ENCODE measurements at places on chromosomes 11 and 22. TPM values are rescaled to one million over a fixed set of nuclear protein-coding genes. Genes with fewer than 3 reads are reported as not detected.
A peak's percentile ranks its signal among the peaks of the same experiment; 100 is the strongest.

- no peaks in the 10 kb centered on the region for H3K36me3 ChIP-seq
- no peaks in the 10 kb centered on the region for H3K27me3 ChIP-seq
- no peak for DNase-seq
- H3K4me1 ChIP-seq, result no peaks in the 10 kb centered on the region
- no peak overlapping the region for H3K27ac ChIP-seq
- no peak overlapping the region for H3K4me3 ChIP-seq
Measured at GRCh38 chr11:85889676-85890579, 34.7 kb downstream of the CCDC83 start.

- peak; percentile 15 for DNase-seq
- H3K27me3 ChIP-seq, result peaks cover 1% of the 10 kb centered on the region
- peaks cover 3% of the 10 kb centered on the region for H3K4me1 ChIP-seq
- H3K27ac ChIP-seq, result no peak overlapping the region
- no peaks in the 10 kb centered on the region for H3K36me3 ChIP-seq
Measured at GRCh38 chr11:8768625-8769333, 86.2 kb downstream of the RPL27A start.

GRCh38 chr11:44624761-44625221 is 59.3 kb downstream of the CD82 start:
- no peak overlapping the region for H3K4me3 ChIP-seq
- DNase-seq, result no peak
- peaks cover 36% of the 10 kb centered on the region for H3K4me1 ChIP-seq
- H3K27me3 ChIP-seq, result no peaks in the 10 kb centered on the region
- H3K27ac ChIP-seq, result no peak overlapping the region

- H3K36me3 ChIP-seq, result no peaks in the 10 kb centered on the region
- no peak for DNase-seq
- H3K4me3 ChIP-seq, result no peak overlapping the region
- no peak overlapping the region for H3K27ac ChIP-seq
- H3K27me3 ChIP-seq, result peaks cover 4% of the 10 kb centered on the region
Measured at GRCh38 chr11:103637831-103638230, 398.6 kb upstream of the DDI1 start.

- no peak overlapping the region for H3K27ac ChIP-seq
- H3K4me1 ChIP-seq, result no peaks in the 10 kb centered on the region
- peaks cover 6% of the 10 kb centered on the region for H3K27me3 ChIP-seq
- no peaks in the 10 kb centered on the region for H3K36me3 ChIP-seq
- no peak overlapping the region for H3K4me3 ChIP-seq
Measured at GRCh38 chr22:44988671-44989070, 21.1 kb downstream of the PHF21B start.

GRCh38 chr11:88103337-88104206 is 71.7 kb downstream of the RAB38 start:
- no peak overlapping the region for H3K4me3 ChIP-seq
- H3K4me1 ChIP-seq, result no peaks in the 10 kb centered on the region
- peaks cover 9% of the 10 kb centered on the region for H3K27me3 ChIP-seq
- DNase-seq, result peak; percentile 33
- no peak overlapping the region for H3K27ac ChIP-seq
- H3K36me3 ChIP-seq, result no peaks in the 10 kb centered on the region

DNA sequence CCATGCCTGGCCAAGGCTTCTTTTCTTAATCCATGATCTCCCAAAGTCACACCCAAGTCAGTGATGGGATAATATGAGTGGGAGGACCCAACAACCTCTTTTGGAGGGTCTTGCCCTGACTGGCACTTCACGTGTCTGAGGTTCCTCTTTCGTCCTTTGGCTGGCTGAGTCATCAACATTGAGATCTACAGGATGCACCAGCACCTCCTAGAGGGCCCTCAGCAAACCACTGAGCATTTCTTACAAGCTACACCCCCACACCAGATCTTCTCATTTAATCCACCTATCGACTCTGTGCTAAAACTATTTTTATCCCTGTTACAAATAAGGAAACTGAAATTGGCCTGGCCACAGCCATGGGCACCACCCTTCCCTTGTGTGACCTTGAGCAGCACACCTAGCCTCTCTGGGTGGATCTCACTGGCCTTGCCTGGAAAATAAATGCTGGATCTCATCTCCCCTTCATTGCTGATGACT is 63.4 kb downstream of the FLI1 start:
- no peaks in the 10 kb centered on the region for H3K27me3 ChIP-seq
- peak; percentile 84 for DNase-seq
- peaks cover 22% of the 10 kb centered on the region for H3K36me3 ChIP-seq
- peak overlapping the region; percentile 42 for H3K4me3 ChIP-seq
- H3K4me1 ChIP-seq, result peaks cover 81% of the 10 kb centered on the region

DNA sequence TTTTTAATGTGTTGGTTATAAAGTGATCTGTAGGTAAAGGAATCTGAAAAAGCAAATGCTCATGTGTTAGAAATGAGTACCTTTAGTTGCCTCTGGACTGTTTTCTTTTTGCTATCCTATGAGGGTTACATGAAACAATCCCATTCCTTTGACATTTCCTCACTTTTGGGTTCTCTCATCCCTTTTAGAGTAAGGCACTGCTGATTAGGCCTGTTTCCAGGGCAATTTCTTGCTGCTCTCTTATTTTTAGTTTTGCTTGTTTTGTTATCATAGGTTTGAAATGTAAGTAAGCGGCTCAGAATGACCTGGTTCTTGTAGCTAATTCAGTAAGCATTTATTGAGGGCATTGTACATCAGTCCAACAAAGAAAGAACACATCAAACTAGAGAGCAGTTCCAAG is 138.9 kb downstream of the DDX10 start:
- no peaks in the 10 kb centered on the region for H3K27me3 ChIP-seq
- no peaks in the 10 kb centered on the region for H3K4me1 ChIP-seq
- no peak overlapping the region for H3K4me3 ChIP-seq
- DNase-seq, result no peak
- peaks cover 8% of the 10 kb centered on the region for H3K36me3 ChIP-seq

GRCh38 chr11:131889760-131890581 is 519.6 kb downstream of the NTM start:
- no peak overlapping the region for H3K27ac ChIP-seq
- no peaks in the 10 kb centered on the region for H3K36me3 ChIP-seq
- H3K4me3 ChIP-seq, result no peak overlapping the region
- DNase-seq, result no peak

GRCh38 chr22:29141078-29141688 is 64.5 kb upstream of the EMID1 start:
- peaks cover 4% of the 10 kb centered on the region for H3K27me3 ChIP-seq
- H3K27ac ChIP-seq, result no peak overlapping the region
- H3K4me1 ChIP-seq, result no peaks in the 10 kb centered on the region
- no peak for DNase-seq
- H3K4me3 ChIP-seq, result no peak overlapping the region

DNA sequence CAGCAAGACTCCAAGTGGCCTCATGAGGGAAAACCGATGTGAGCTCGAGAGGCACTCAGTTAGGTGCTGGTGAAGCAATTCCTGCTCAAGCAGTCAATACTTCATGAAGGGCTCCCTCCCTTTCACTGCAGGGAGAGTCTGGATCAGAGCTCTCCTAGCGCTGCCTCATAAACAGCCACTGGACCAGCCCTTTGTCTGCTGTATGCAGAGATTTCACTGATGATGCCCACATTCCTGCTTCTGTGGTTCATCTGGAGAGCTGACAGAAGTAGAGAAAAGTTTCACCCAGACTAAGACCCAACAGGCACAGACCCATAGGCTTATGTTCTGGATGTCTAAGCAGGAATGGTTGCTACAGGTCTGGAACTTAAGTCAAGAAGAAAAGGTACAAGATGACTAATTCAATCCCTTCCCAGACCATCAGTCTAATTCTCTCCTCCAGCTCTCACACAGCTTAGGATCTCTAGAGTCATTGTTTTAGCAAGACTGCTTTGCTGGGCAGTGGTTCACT is 4.0 kb downstream of the UCP2 start:
- peaks cover 84% of the 10 kb centered on the region for H3K36me3 ChIP-seq
- no peaks in the 10 kb centered on the region for H3K27me3 ChIP-seq
- DNase-seq, result no peak
- peak overlapping the region; percentile 60 for H3K4me3 ChIP-seq
- H3K27ac ChIP-seq, result peak overlapping the region; percentile 97
- peaks cover 72% of the 10 kb centered on the region for H3K4me1 ChIP-seq

GRCh38 chr11:42465623-42466022 is 846.2 kb upstream of the API5 start:
- H3K27ac ChIP-seq, result no peak overlapping the region
- no peaks in the 10 kb centered on the region for H3K36me3 ChIP-seq
- no peaks in the 10 kb centered on the region for H3K4me1 ChIP-seq
- no peaks in the 10 kb centered on the region for H3K27me3 ChIP-seq

GRCh38 chr11:14539982-14540421 is 19.8 kb upstream of the PSMA1 start:
- no peak overlapping the region for H3K27ac ChIP-seq
- no peak for DNase-seq
- no peak overlapping the region for H3K4me3 ChIP-seq
- H3K36me3 ChIP-seq, result peaks cover 3% of the 10 kb centered on the region

GRCh38 chr11:114166897-114167323 is 107.4 kb downstream of the ZBTB16 start:
- no peaks in the 10 kb centered on the region for H3K36me3 ChIP-seq
- H3K4me3 ChIP-seq, result peak overlapping the region; percentile 49
- H3K27me3 ChIP-seq, result peaks cover 2% of the 10 kb centered on the region
- DNase-seq, result no peak
- peak overlapping the region; percentile 58 for H3K27ac ChIP-seq

DNA sequence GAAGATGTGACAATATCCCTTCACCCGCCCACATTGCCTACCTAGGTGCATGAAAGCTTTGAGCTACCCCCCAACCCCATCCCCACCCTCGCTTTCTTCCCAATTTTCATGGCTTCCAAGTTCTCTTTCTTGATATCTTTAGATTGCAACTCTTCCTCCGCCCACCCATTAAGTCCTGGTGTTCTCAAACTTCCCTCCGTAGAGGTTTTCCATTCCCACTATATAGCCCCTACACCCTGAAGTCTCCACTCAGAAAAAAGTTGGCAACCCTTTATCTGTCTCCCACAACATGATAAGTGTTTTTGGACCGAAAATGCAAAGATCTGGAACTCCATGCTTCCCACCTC is 572 bp downstream of the ZNF70 start:
- peak overlapping the region; percentile 71 for H3K4me3 ChIP-seq
- H3K4me1 ChIP-seq, result peaks cover 12% of the 10 kb centered on the region
- no peaks in the 10 kb centered on the region for H3K27me3 ChIP-seq
- peak overlapping the region; percentile 8 for H3K27ac ChIP-seq
- no peak for DNase-seq
- peaks cover 3% of the 10 kb centered on the region for H3K36me3 ChIP-seq

DNA sequence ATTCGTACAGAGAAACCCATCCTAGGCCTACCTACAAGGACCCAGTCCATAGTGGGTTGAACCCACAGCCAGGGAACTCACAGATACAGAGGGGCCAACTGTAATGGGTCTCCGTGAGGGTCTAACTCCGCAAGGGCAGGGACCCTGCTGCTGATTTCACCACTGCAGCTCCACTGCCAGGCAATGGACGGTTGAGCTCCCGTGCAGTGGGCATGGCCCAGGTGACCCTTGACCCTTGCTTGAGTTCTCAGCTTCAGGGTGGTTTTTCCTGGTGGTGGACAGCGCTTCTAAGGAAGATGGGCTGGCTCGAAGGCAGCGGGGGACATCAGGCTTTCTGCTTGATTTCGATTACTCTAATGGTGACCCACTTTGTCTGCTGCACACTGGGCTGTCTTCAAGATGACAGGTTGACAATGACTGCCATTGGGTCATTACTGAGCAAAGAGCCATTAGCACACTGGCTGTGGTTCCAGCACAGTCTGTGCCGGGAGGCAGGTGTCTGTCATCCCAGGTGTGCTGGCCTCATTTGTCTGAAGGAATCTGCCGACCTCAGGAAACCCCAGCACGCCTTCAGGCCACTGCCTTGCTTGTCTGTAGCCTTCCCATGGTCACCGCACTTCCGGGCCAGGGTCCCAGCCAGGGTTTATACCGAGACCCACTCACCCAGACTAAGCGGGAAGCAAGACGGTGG is 3.7 kb upstream of the GAL start:
- no peaks in the 10 kb centered on the region for H3K36me3 ChIP-seq
- no peak overlapping the region for H3K27ac ChIP-seq
- peaks cover 25% of the 10 kb centered on the region for H3K27me3 ChIP-seq
- DNase-seq, result no peak
- H3K4me1 ChIP-seq, result no peaks in the 10 kb centered on the region
- no peak overlapping the region for H3K4me3 ChIP-seq

DNA sequence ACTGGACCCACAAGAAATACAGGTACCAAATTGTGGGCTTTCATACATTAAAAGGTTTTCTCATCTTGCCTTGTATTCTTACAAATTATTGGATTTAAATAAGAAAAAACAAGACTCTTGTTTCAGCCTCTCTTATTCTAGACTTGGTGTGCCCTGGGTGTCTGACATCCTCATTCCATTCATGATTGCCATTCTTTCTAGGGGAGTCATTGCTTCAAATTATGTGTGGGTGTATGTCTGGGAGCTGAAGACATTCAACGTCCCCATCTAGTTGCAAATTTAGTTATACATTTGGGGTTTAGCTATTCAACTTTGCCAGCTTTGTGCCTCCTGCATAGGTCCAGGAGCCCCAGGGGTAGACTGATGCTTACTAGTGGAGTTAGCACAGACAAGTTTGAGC is 18.1 kb downstream of the MAML2 start:
- peaks cover 71% of the 10 kb centered on the region for H3K4me1 ChIP-seq
- no peak for DNase-seq
- no peak overlapping the region for H3K27ac ChIP-seq
- H3K36me3 ChIP-seq, result peaks cover 39% of the 10 kb centered on the region

- no peaks in the 10 kb centered on the region for H3K36me3 ChIP-seq
- H3K27ac ChIP-seq, result no peak overlapping the region
- no peak overlapping the region for H3K4me3 ChIP-seq
- no peak for DNase-seq
Measured at GRCh38 chr11:9680028-9680427, 16.2 kb downstream of the SWAP70 start.

DNA sequence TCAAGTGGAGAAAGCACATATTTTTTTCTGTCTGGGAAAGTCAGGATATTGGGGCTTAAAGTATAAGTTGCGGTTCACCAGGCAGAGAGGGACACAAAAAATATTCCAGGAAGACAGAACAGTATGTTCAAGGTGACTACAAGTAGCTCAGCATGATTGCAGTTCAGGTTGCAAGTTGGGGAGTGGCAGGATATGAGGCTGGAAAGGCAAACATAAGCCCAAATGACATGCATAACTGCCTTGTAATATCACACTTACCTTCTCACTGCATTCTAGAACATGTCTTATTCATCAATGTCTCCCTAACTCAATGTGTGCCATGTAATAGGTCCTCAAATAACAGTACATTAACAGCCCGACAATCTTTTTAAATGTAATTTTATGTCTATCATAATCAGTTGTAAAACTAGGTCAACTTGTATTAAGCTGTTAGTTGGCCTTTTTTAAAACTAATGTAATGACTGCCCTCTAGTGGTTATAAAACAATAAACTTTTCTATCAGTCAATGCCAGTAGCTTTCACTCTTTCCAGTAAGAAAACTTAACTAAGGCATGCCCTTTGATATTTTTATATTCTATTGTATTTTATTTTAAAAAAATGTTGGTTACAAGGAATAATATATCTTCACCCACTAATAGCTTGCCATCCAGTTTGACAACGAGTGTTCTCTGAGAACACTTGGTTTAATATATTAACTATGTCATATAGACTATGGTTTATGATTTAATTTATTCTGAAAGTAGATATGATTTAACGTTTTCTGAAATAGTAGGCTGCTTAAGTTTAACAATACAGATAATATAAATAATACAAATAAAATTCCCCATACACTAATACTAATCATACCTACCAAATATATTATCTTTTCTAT is 39.4 kb upstream of the CFAP300 start:
- DNase-seq, result no peak
- H3K36me3 ChIP-seq, result no peaks in the 10 kb centered on the region
- H3K27ac ChIP-seq, result no peak overlapping the region

Gene GPHA2
- total RNA-seq, result 0.46 TPM

Gene PTPN5
- total RNA-seq, result not detected

Gene CRYBB3
- 0.27 TPM for total RNA-seq

Gene CHRM1
- total RNA-seq, result not detected

Gene FOLR2
- total RNA-seq, result not detected

Gene PDGFD
- total RNA-seq, result not detected

Gene C11orf52
- total RNA-seq, result not detected

Gene APOL4
- total RNA-seq, result 0.67 TPM

Gene FBLN1
- total RNA-seq, result not detected

Gene SAMM50
- total RNA-seq, result 42.9 TPM

Measured in activated CD4-positive, alpha-beta memory T cell treated with anti-CD3 and anti-CD28 coated beads for 36 hours (primary cell).